Activated T-cell treated with anti-CD3 and anti-CD28 coated beads, Interleukin-2, amount 50 U/mL, for 48 hours (primary cell): ENCODE measurements at places on chromosomes 2 and 18.
A peak's percentile ranks its signal among the peaks of the same experiment; 100 is the strongest.

DNA sequence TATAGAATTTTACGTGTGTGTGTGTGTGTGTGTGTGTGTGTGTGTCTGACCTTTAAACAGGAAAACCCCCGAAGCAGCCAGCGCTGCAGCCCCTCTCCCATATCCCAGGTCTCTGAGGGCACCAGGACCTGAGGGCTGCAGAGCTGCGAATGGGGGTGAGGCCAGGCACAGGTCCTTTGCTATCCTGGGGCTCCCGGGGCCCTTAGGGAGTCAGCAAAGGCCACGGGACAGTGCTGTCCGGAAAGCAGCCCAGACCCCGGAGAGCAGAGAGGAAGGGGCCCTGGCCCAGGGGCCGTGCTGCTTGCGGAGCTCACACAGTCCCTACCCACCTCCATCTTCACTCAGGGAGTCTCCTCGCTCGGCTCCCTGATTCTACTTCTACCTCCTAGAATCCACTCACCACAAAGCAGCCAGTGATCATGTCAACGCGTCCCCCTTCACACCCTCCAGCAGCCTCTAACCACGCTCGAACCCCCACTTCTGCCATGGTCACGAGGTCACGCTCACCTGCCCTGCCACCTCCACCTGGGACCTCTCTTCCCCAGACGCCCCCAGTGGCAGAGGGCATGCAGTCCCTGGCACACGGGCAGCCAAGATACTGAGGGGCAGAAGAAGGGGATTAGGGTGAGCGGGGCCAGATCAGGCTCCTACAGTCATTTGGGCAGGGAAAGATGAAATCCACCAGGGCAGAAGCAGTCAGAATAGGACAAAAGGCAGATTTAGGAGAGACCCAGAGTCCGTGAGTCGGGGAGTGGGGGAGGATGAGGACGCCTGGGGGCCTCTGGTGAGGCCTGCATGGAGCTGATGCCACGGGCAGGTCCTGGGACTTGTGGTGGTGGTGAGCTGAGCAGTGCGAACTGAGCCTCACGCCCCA, 86.7 kb downstream of the USP40 start:
- no peak for DNase-seq

DNA sequence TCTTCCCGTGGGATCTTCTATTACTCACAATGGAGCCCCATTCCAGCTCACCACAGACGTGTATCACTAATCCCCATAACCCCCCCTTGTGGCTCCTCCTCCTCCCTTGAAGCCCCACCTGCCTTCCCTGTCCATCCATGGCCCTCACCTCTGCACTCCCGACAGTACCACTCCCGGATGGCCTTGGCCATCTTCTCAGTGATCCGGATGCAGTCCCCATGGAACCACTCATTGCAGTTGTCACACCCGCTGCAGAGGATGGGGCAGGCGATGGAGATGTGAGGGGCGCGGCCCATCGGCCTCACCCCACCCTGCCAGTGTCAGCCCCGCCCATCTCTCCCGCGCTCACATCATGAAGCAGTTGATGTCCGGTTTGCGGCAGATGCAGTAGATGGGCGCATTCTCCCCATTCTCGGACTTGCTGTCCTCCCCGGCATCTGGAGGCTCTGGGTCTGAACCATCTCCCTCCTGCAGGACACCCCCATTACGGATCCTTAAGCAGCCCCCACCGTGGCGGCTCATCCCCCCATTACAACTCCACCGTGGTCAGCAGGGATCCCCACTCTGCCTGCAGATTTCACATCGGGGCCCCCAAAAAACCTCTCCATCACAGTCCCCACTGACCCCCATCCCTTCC, 983 bp downstream of the CXXC1 start:
- peak; percentile 68 for DNase-seq

DNA sequence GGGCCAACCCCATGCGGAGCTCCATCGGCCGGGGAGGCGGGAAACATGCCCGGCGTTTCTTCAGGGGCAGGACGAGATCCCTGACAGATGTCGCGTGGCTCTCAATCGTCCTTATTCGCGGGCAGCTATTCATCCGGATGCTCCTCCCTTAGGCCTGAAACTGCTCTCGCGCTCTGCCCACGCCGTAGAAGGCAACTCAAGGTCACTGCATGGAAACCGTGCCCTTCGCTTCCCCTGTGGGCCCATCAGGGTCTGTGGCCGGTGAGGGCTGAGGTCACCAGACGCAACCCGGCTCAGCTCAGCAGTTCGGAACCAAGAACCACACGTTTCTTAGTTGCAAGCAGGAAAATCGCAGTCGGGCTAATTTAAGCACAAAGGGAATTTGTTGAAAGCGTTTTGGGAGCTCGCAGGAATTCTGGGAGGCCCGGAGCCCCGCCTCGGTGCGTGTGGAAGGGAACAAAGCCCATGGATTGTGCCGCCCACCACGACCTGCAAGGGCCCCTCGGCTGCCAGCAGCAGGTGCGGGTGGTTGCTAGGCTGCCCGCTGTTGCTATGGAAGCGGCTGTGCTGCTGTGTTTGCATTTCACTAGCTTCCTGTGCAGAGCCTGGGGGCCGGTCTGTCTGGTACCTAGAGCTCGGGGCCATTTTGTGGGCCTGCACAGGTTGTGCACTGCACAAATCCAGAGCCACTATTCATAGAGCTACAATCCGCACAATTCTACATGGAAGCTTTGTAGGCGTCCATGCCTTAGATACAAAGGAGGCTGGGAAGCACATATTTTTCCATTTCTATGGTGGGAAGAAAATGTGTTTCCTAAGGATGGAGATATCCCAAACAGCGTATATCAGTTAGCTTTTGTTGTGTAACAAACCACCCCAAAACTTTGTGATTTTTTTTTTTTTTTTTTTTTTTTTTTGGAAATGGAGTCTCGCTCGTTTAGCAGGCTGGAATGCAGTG, 6.0 kb upstream of the ALLC start:
- DNase-seq: peak; percentile 80

- DNase-seq: no peak
Measured at GRCh38 chr2:149816756-149817551, 229.4 kb upstream of the MMADHC start.

GRCh38 chr18:55419132-55419946, 168.7 kb downstream of the TCF4 start:
- DNase-seq: no peak

GRCh38 chr18:13611601-13612195, 114.7 kb downstream of the FAM210A start:
- no peak for DNase-seq

DNA sequence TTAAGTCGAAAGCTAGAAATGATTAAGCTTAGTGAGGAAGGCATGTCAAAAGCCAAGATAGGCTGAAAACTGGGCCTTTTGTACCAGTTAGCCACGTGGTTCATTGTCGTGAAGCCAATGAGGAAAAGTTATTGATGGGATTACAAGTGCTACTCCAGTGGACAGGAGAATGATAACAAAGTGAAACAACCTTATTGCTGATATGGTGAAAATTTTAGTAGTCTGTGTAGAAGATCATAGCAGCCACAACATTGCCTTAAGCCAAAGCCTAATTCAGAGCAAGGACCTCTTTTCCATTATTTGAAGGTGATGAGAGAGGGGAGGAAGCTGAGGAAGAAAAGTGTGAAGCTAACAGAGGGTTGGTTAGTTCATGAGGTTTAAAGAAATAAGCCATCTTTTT, 24.1 kb upstream of the RAMP1 start:
- DNase-seq: no peak

DNA sequence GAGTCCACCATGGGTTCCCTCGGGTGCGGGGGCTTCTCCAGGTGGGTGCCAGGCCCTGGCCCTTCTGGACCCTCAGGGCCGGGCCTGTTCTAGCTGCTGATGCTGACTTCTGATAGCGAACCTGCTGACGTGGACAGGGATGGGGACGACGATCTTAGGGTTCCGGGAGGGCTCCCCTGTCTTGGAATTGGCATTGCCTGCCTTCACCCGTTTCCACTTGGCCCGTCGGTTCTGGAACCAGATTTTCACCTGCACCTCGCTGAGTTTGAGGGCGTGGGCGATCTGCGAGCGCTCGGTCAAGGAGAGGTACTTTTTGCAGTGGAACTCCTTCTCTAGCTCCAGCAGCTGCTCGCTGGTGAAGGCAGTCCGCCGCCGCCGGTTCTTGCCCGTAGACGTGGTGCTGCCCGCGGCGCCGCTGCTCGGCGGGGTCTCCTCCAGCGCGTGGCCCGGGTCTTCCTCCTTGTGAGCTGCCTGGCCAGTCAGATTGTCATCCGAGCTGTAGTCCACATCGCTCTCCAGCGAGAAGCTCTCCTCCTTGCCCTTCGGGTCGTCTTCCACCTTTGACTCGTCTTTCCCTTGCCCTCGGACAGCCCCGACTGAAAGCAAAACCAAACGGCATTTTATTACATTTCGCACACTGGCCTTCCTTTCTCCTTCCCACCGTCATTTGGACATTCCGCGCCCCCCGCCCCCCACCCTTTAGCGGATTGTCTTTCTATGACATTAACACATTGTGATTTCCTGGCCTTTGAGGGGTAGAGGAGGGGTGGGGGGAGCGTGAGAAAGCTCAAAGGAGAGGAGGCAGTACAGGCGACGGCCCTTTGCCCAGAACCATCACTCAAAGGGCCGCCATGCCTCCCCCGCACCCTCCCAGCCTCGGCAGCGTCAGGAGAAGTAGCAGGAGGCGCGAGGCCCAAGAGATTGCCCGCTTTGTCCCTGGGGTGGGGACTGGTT, 2.1 kb downstream of the GBX2 start:
- peak; percentile 48 for DNase-seq

- no peak for DNase-seq
Measured at GRCh38 chr2:24328010-24328409, 32.3 kb downstream of the ITSN2 start.

GRCh38 chr2:77395011-77395410, 127.2 kb downstream of the LRRTM4 start:
- DNase-seq: no peak

GRCh38 chr2:144475044-144475443, 44.9 kb downstream of the ZEB2 start:
- no peak for DNase-seq

- no peak for DNase-seq
Measured at GRCh38 chr2:38194751-38195150, 118.8 kb upstream of the CYP1B1 start.

GRCh38 chr18:2538844-2539243, 32.5 kb downstream of the METTL4 start:
- no peak for DNase-seq

DNA sequence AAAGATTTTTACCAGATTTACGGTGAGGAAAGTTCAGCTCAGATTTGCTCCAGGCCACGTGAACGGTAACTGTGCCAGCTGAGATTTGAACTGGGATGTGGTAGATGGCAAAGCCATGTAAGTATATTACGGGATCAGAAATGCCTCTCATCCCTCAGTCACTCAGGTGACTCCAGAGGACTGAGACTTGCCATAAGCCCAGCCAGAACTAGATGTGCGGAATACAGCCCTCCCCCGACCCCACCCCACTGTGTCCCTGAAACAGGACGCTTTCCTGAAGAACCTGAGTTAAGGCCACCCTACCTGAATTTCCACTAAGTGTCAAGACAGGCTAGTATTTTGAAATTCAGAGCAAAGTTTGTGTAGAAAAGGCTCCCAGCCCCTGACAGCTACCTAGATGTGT, 1.3 kb upstream of the FHL2 start:
- DNase-seq: no peak

- no peak for DNase-seq
Measured at GRCh38 chr18:30139631-30140287, 902.8 kb downstream of the DSC3 start.

- no peak for DNase-seq
Measured at GRCh38 chr18:54671291-54671881, 80.3 kb downstream of the DYNAP start.

- DNase-seq: peak; percentile 52
Measured at GRCh38 chr2:230956827-230957755, 32.0 kb upstream of the GPR55 start.

DNA sequence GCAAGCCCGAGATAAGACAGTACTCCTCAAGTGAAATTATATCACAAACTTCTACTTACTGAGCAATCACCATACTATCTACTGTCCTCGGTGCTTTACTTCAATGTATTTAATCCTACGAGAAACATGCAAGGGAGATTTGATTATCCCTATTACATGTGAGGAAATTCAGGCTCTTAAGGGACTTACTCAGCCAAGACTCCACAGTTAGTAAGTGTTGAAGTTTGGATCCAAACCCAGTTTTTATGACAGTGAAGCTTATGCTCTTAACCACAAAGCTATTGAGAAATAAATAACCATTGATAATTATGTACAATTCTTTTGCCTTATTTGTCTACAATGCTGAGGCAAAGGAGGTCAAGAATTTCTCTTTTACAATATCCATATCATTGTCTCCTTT, 672.9 kb upstream of the ACVR2A start:
- no peak for DNase-seq

- no peak for DNase-seq
Measured at GRCh38 chr2:5549771-5550170, 142.4 kb upstream of the SOX11 start.

- no peak for DNase-seq
Measured at GRCh38 chr2:231238689-231239088, 40.3 kb downstream of the ARMC9 start.

DNA sequence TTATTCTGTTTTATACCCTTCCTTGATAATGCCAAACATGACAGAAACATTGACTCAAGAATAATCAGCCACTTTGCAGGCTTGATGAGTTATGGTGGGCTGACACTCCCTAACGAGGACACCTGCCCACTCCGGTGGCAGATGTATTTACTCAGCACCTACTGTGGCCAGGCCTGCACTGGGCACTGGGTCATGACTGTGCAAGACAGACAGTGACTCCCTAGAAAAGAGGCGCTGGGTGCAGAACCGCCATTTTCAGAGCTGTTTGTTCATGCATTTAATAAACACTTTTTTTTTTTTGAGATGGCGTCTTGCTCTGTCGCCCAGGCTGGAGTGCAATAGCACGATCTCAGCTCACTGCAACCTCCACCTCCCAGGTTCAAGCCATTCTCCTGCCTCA, 32.5 kb downstream of the SNED1 start:
- no peak for DNase-seq

DNA sequence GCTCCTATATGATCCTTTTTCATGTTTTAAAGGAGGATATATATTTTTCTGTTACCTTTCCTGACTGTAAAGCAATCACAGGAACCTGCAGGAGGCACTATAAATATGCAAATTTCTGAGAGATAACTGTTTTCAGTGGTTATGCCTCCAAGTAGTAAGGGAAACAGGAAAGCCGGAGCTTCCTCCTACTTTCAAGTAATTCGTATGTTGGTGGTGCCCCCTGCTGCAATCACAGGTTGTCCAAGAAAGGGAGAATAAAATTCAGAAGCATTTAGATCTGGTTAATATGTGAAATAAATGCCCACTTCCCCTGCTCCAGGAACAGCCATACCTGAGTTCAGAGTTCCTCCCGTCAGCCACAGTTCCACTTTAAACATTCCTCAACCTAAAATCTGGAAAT, 12.0 kb upstream of the BCL11A start:
- no peak for DNase-seq

- DNase-seq: peak; percentile 58
Measured at GRCh38 chr18:63207143-63207790, 112.3 kb downstream of the BCL2 start.

GRCh38 chr2:154032220-154032619, 160.5 kb downstream of the GALNT13 start:
- no peak for DNase-seq

GRCh38 chr2:206804326-206804725, 38.9 kb downstream of the FASTKD2 start:
- no peak for DNase-seq
